ENCODE measurements at places on chromosomes 11 and 22. TPM values are rescaled to one million over a fixed set of nuclear protein-coding genes. Genes with fewer than 3 reads are reported as not detected.

Gene ARHGAP8
- polyA plus RNA-seq, result 4.5 TPM

Gene HDAC10
- polyA plus RNA-seq, result 61.6 TPM

Gene HINFP
- polyA plus RNA-seq, result 24.0 TPM

Gene CCDC116
- polyA plus RNA-seq, result 1.0 TPM

Gene TP53AIP1
- polyA plus RNA-seq, result 1.6 TPM

Gene MS4A15
- 0.23 TPM for polyA plus RNA-seq

Gene OR4D5
- polyA plus RNA-seq, result not detected

Gene C11orf86
- 0.14 TPM for polyA plus RNA-seq

Gene OSM
- 6.0 TPM for polyA plus RNA-seq

Gene C22orf23
- 0.34 TPM for polyA plus RNA-seq

Gene SHISA8
- polyA plus RNA-seq, result 2.9 TPM

Gene OR51V1
- not detected for polyA plus RNA-seq

Gene MUC5B
- polyA plus RNA-seq, result 0.02 TPM

Gene NAV2
- polyA plus RNA-seq, result 5.8 TPM

Gene OTOG
- polyA plus RNA-seq, result 0.05 TPM

Gene TAGLN
- polyA plus RNA-seq, result 906 TPM

Gene C11orf91
- polyA plus RNA-seq, result 0.14 TPM

Gene LDHAL6A
- 0.07 TPM for polyA plus RNA-seq

Gene F2
- 0.07 TPM for polyA plus RNA-seq

Gene APOA5
- 0.07 TPM for polyA plus RNA-seq

Gene TBX1
- 0.96 TPM for polyA plus RNA-seq

Gene APOBEC3B
- polyA plus RNA-seq, result 9.2 TPM

Gene TH
- 0.46 TPM for polyA plus RNA-seq
